NCI-H2171 treated with DMSO at 0.1 percent for 48 hours (cell line): ENCODE measurements at places on chromosomes 13 and 19.
A peak's percentile ranks its signal among the peaks of the same experiment; 100 is the strongest.

DNA sequence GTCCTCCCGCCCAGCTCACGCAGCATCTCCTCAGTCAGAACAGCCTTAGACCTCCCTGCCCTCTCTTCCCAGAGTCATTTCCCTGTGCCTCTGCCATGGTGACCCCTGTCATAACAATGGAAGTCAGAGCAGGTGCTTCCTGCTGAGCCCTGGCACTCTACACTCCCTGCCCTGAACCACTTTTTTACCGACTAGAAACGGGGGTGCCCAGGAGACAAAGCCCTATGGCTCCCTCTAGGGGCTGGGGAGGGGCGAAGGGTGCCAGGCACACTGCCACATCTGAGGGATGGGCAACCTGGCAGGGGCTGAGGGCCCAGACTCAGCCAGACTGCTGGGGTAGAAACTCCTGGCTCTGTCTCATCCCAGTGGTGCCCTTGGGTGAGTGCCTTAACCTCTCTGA lies 16.4 kb downstream of the ZNF574 start:
- peak; percentile 81 for DNase-seq

DNA sequence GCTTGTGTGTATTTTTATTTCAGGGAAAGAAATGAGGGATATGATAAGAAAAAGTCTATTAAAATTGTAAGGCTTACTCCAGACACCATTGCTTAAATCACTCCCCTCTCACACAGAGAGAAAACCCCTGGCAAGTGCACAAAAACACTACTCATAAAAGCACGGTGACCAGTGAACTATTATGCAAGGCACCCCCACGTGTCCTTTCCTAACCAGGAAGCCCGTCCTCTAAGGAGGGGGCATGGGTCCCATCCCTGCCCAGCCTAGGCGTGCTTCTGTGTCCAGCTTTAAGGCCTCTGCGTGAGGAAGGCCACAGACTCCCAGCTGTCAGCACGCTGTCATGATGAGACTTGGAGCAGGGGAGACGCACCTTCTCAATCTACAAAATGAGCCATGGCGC lies 83.5 kb downstream of the SLC7A1 start:
- no peak for DNase-seq

GRCh38 chr13:24921881-24922280 lies 157.9 kb downstream of the RNF17 start:
- DNase-seq = no peak

DNA sequence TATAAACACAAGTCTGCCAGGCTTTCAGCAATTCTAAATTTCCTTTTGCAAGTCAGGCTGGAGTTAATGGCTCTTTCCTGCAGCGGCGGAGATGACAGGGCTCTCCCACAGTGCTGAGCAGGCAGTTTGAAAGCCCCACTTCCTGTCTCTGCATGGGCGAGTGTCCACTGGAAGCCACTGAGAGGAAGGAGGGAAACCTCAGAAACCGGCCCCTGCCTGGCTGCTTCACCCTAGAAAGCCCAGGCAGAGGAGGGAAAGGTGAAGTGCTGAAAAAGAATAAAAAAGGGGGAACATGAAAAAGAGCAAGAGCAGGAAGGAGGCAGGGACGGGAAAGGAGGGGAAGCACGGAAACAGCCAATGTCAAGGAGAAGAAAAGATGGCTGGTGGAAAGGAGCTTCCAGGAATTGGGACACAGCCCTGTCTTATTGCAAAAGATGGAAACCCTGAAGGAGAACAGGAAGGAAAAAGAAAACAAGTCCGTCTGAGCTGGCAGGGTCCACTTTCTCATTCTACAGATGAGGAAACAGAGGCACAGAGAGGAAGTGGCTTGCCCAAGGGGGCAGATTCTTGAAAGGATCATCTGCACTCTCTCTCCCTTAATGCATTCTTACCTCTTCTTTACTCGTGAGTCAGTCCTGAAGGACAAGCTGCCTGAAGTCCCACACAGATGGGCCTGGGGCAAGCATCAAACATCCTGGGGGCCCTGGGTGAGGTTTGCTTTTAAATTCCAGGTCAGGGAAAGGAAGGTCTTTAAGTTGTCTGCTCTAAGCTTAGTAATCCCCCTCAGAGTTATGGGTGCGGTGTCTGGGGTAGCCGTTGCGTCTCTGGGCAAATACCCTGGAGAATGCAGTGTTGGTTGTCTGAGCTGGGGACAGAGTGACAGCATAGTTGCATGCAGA lies 38.8 kb upstream of the ALOX5AP start:
- no peak for DNase-seq

DNA sequence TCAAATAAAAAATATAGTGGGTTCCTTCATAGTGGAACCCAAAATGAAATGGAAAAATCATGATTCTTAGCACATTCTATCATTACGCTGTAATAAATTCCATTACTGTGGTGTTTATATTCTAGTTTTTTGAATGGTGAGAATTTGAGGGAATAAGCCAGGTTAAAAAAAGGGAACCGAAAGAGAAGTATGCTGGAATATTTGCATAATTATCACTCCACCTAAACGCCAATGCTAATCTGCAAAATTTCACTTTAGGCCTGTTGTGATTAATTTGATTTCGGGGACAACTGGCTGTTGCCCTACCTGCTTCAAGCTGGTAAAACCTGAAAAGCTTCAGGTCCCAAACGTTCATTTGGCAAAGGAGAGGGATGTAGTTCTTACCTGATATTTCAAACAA lies 32.1 kb upstream of the SCEL start:
- no peak for DNase-seq

GRCh38 chr19:29787281-29787680 lies 24.5 kb upstream of the CCNE1 start:
- DNase-seq = peak; percentile 68

DNA sequence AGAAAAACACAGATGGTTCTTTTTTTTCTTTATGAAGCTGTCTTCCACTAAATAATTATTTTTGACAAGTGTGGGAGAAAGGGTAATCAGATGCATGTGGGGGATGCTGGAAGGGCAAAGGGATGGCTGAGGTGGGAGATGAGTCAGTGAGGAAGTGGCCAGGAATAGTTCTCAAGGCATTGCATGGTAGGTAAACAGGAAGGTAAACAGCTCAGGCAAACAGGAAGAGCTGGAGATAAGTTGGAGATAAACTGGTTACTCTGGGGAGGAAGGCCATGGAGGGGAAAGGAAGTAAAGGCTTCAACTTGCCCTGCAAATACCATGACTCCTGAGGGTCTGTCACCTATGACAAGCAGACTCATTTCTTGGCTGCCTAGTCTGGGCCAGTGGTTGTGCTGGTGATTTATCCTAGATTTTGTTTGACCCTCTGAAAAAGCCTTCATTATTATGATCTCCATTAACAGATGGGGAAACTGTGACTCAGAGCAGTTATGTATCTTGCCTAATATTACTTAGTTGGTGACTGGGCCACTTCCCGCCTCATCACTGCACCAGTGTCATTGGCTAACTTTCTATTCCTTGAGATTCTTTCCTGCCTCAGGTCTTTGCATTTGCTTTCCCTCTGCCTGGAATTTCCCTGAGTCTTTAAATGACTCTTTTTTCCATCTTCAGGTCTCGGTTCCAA lies 17.1 kb downstream of the ACTL9 start:
- no peak for DNase-seq

DNA sequence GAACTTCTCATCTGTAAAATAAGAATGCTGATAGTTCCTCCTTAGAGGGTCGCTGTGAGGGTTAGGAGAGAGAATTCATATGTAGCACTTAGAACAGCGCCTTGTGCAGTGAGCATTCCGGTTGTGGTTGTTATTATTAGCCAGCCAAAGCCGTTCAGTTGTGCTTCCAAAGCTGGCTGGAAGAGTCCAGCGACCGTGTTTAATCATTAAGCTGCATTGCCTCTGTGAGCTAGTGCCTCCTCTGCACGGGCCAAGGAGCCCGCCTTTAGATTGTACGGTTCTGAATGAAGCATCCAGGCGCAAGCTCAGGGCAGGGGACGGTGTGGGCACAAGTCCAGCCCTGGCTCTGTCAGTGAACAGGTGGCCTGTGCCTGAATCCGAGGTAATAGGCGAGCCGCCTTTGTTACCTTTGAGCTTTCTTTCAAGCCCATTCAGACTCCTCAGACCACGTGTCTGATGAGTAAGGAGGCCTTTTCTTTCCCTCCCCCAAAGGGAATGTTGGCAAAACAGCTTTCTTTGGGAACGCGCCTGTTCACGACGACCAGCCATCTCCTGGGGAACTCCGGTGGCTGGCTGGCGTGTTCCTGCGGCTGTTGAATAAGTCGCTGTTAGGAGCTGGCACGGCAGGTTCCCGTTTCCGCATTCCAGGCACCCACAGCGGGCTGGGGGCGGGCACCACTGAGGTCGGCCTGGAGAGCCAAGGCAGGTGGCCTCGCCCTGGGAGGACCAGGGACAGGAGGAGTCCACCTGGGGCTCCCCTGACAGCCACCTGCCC lies 25.1 kb downstream of the SIPA1L3 start:
- peak; percentile 80 for DNase-seq

GRCh38 chr13:93561576-93562225 lies 335.1 kb downstream of the GPC6 start:
- DNase-seq = peak; percentile 97
